ENCODE measurements at places on chromosomes 4 and X. TPM values are rescaled to one million over a fixed set of nuclear protein-coding genes. Genes with fewer than 3 reads are reported as not detected.

DNA sequence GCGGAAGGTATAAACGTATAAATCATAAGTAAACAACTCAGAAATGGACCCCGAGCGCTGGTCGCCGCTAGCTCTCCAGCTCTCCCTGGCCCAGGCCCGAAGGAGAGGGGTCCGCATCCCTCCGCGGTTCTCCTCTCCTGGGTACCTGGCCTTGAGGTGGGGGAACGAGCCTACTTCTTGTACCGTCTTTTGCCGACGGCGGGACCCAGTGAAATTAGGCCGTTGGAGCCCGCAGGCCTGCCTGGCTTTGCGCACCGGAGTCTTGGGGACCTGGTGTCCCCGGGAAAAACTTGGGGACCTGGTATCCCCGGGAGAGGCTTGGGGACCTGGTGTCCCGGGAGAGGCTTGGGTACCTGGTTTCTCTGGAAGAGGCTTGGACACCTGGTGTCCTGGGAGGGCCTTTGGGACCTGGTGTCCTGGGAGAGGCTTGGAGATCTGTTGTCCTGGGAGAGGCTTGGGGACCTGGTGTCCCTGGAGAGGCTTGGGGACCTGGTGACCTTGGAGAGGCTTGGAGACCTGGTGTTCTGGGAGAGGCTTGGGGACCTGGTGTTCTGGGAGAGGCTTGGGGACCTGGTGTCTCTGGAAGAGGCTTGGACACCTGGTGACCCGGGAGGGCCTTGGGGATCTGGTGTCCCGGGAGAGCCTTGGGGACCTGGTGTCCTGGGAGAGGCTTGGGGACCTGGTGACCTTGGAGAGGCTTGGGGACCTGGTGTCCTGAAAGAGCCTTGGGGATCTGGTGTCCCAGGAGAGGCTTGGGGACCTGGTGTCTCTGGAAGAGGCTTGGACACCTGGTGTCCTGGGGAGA lies 12.0 kb downstream of the SHOX start:
- DNase-seq = no peak

- peak; percentile 84 for DNase-seq
Measured at GRCh38 chr4:26248647-26249046, 72.2 kb upstream of the RBPJ start.

GRCh38 chrX:45614853-45615252 lies 414.2 kb upstream of the DIPK2B start:
- no peak for DNase-seq

- DNase-seq = peak; percentile 45
Measured at GRCh38 chr4:26321373-26322221, 783 bp downstream of the RBPJ start.

DNA sequence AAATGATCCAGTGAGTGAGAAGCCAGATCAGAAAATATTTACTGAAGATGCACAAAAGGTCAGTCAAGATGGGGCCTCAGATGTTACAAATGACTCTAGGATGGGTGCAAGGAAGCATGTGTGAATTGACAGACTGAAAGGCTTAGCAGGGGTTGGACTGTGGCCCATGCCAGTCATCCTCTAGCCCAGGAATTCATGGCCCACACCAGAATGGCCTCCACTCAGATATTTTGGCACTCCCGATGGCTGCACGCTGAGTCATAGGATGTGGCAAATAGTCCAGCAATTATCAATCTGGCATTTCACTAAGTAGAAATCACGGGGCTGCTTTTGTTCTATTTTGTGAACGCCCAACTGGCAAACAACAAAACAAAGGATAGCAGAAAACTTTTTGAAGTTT lies 406.5 kb downstream of the IQCM start:
- DNase-seq = no peak

GRCh38 chr4:23770011-23770410 lies 119.8 kb downstream of the PPARGC1A start:
- DNase-seq = no peak

- peak; percentile 23 for DNase-seq
Measured at GRCh38 chr4:188374871-188375270, 235.6 kb downstream of the TRIML1 start.

P2RY8 gene
- polyA plus RNA-seq = 0.56 TPM

All from right lung (tissue), 10 donors.